CD4-positive, alpha-beta memory T cell (primary cell): ENCODE measurements at places on chromosomes 4 and X. TPM values are rescaled to one million over a fixed set of nuclear protein-coding genes. Genes with fewer than 3 reads are reported as not detected.

- no peaks in the 10 kb centered on the region for H3K36me3 ChIP-seq
- H3K27ac ChIP-seq = no peak overlapping the region
- no peak overlapping the region for H3K4me3 ChIP-seq
- no peak for DNase-seq
- H3K4me1 ChIP-seq = peaks cover 9% of the 10 kb centered on the region
Measured at GRCh38 chrX:21986596-21986995, 45.5 kb upstream of the PHEX start.

DDX53 gene
- total RNA-seq = not detected

- H3K4me3 ChIP-seq = no peak overlapping the region
- no peaks in the 10 kb centered on the region for H3K36me3 ChIP-seq
- H3K27me3 ChIP-seq = no peaks in the 10 kb centered on the region
- DNase-seq = no peak
Measured at GRCh38 chr4:189374176-189374575, 566.5 kb upstream of the FRG1 start.

AMOT gene
- 4.4 TPM for total RNA-seq

DNA sequence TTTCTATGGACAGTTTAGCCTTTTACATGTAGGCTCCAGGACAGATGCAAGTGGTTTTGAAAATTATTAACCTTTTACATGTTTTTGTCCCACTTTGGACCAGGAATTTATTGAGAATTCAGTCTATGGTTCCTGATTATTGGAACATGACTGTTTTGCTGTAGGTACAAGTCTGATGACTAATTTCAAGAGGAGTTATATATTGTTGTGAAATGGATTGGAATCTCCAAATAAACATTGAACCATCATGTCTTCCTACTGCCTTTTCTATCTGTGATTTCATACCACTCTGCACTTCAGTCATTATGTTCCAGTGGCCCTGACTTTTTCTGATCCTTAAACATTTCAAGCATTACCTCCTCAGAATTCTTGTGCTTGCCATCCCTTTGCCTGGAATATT is 35.9 kb downstream of the TBC1D19 start:
- DNase-seq = no peak
- H3K27ac ChIP-seq = no peak overlapping the region
- no peaks in the 10 kb centered on the region for H3K36me3 ChIP-seq
- H3K4me3 ChIP-seq = no peak overlapping the region
- no peaks in the 10 kb centered on the region for H3K4me1 ChIP-seq
- H3K27me3 ChIP-seq = no peaks in the 10 kb centered on the region

DNA sequence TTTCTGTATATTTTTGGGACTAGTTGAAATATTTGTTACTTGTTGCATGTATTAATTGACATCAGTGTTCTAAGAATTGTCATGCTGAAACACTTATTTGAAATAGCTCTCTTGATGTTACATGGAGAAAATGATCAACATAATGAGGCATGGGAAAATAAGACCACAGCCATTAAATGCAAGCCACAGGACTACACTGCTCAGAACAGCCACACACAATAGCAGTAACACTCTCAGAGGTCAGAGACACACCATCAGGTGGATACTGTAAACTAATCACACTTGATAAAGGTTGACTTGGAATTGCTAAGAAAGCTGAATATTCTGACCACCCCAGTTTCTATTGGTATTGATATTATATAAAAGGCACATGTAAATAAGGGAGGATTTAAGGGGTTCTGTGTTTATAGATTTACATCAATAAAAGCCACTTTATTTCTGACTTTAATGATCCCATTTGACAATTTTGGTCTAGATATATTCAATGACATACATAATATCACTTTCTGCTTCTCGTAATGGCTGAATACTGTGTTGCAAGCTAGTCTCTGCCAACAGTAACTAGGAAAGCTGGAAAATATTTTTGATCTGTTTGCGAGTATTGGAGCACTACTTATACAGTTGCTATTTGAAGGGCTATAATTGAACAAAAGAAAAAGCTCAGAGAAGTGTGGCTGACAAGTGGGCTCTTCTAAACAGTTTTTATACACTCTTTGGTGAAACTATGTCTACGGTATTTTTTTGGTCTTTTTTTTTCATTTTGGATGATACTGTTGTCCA is 876.5 kb upstream of the INTU start:
- no peak overlapping the region for H3K27ac ChIP-seq
- no peaks in the 10 kb centered on the region for H3K36me3 ChIP-seq
- H3K27me3 ChIP-seq = no peaks in the 10 kb centered on the region
- DNase-seq = no peak
- no peaks in the 10 kb centered on the region for H3K4me1 ChIP-seq

GRCh38 chr4:128906581-128906980 is 97.1 kb downstream of the JADE1 start:
- no peak overlapping the region for H3K27ac ChIP-seq
- no peaks in the 10 kb centered on the region for H3K27me3 ChIP-seq
- H3K36me3 ChIP-seq = no peaks in the 10 kb centered on the region
- no peaks in the 10 kb centered on the region for H3K4me1 ChIP-seq
- H3K4me3 ChIP-seq = no peak overlapping the region

DNA sequence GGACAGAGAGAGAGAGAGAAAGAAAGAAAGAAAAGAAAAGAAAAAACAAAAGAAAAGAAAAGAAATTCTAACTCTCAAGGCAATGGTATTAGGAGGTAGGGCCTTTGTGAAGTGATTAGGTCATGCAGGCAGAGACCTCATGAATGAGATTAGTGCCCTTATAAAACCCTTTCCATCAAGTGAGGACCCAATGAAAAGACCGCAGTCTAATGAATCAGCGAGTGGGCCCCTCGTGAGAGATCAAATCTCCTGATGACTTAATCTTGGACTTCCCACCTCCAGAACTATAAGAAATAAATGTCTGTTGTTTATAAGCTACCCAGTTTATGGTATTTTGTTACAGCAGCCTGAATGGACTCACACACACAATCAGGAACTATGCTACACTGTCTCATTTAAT is 16.9 kb downstream of the AASDH start:
- H3K36me3 ChIP-seq = peaks cover 4% of the 10 kb centered on the region
- H3K27me3 ChIP-seq = no peaks in the 10 kb centered on the region
- no peak overlapping the region for H3K27ac ChIP-seq

DNA sequence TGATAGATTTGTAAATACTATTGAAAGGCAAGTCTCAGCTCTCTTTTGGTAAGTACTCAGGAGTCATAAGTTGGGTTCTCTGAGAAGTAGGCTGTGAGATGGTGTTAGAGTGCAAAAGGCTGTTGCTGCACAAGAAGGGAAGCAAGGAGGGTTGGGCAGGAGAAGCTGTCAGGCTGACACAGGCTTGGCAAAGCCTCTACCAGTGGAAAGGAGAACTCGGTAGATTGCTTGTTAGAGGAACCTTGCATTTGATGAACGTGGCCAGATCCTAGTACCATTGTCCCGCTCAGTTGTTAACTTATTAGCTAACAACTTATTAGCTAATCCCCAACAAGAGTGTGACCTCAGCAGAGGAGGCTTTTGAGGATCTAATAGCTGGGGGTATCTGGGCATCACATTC is 449.3 kb upstream of the BOD1L1 start:
- no peak for DNase-seq
- no peak overlapping the region for H3K4me3 ChIP-seq
- H3K36me3 ChIP-seq = no peaks in the 10 kb centered on the region
- no peak overlapping the region for H3K27ac ChIP-seq
- no peaks in the 10 kb centered on the region for H3K4me1 ChIP-seq

DNA sequence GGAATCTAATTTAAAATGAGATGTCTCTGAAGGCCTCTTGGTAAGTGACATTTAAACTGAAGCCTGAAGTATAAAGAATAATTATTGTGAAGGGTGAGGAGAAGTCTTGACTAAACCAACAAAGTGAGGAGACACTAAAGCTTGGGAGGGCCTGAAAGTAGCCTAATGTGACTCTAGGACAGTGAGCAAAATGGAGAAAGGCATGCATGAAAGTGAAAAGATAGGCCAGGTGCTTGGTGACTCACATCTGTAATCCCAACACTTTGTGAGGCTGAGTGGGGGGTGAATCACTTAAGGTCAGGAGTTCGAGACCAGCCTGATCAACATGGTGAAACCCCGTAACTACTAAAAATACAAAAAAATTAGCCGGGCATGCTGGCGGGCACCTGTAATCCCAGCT is 46.9 kb upstream of the SMARCAD1 start:
- no peak overlapping the region for H3K4me3 ChIP-seq
- DNase-seq = no peak
- H3K27ac ChIP-seq = no peak overlapping the region
- H3K27me3 ChIP-seq = no peaks in the 10 kb centered on the region
- H3K36me3 ChIP-seq = no peaks in the 10 kb centered on the region
